ENCODE measurements at places on chromosomes 16 and 17.
A peak's percentile ranks its signal among the peaks of the same experiment; 100 is the strongest.

DNA sequence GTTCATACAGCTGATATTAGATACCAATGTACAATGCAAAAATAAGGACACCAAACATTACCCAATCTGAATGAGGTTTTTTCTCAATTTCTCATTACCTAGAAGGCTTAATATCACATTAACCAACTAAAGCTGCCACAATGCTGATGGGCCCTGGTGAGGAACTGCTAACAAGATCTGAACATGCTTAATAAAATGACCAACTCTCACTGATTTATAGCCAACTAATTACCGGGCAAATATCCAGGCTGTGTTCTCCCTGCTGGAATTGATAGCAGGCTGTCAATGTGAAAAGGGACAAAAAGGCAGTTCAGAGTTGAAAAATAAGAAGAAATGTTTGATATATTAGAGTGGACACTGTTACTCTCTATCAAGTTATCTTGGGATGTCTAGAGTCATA, 124.6 kb downstream of the TOX3 start:
- no peak for DNase-seq

DNA sequence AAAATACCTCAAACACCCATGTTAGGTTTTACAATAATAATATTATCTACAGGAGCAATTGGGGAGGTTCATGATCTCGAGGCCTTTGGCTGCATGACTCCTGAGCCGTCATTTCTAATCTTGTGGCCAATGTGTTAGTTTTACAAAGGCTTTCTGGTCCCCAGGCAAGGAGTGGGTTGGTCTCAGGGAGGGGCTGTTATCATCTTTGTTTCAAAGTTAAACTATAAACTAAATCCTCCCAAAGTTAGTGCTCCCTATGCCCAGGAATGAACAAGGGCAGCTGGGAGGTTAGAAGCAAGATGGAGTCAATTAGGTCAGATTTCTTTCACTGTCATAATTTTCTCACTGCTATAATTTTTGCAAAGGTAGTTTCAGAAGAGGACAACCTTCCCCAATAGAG, 9.1 kb upstream of the CCL5 start:
- DNase-seq, result peak; percentile 56

- no peak for DNase-seq
Observed at GRCh38 chr16:84382396-84382795, 14.1 kb downstream of the ATP2C2 start.

DNA sequence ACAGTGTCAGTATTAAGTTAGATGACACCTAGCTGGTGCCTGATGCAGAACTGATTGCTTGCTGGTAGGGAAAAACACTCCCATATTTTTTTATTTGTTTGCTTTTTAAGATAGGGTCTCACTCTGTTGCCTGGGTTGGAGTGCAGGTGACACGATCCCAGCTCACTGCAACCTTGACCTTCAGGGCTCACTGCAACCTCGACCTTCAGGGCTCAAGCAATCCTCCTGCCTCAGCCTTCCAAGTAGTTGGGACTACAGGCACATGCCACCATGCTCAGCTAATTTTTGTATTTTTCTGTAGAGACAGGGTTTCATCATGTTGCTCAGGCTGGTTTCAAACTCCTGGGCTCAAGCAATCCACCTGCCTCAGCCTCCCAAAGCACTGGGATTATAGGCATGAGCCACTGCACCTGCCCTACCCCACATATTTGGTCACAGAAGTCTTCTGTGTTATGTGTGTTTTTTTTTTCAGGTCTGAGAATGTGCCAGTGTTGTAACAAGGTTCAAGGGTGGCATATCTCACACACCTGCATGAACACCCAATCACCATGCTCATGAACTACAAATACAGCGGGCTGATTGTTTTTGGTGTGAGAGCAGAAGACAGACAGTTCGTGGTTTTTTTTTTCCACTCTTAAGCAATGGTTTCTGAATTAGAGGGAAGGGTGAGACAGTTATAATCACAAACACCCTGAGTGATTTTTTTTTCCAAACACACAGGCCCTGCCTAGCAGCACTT, 22.8 kb downstream of the SPAG9 start:
- no peak for DNase-seq

GRCh38 chr16:8739989-8740704, 57.3 kb downstream of the TMEM186 start:
- no peak for DNase-seq

DNA sequence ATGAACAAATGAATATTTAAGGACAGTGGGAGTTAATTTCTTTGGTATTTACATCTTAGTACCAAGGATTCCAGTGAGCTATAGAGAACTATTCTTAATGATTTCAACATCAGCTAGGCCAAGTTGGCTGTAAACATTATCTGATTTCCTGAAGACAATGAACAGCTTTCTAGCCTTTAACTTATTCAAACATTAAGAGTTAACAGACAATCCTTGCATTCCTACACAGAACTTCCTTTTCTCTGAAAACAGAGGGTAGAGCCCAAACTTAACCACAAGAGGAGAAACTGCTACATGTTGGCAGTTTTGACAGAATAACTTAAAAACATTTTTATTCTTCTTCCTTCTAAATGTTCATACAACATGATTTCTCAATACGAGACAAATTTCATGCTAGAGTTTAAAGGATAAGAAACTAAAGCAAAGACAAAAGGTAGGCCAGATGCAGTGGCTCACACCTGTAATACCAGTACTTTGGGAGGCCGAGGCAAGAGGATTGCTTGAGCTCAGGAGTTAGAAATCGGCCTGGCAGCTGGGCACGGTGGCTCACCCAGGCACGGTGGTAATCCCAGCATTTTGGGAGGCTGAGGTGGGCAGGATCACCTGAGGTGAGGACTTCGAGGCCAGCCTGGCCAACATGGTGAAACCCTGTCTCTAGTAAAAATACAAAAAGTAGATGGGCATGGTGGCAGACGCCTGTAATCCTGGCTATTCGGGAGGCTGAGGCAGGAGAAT, 4.4 kb downstream of the CRLF3 start:
- DNase-seq, result no peak

- no peak for DNase-seq
Observed at GRCh38 chr17:72613396-72613795, 479.1 kb downstream of the SLC39A11 start.

All from T-helper 2 cell (primary cell).